Fibroblast of lung (primary cell): ENCODE measurements at places on chromosomes 3 and 15.
A peak's percentile ranks its signal among the peaks of the same experiment; 100 is the strongest.

DNA sequence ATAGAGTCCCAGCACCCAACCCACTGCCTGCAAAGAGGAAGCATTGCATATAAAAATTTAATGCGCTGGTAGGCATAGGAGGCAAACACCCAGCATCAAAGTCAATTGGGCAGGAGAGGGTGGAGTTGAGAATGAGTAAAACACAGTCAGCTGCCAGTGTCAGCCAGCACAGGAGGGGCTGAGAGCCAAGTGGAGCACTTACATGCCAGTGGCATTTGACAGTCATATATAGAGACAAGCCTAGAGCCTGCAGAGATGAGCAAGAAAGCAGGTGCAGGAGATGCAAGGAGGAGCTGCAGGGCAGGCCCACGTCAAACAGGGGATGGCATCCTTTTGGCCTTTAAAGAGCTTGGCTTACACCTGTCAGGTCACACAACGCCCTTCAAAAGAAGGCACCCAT lies 27.6 kb upstream of the ZFAND6 start:
- DNase-seq: no peak

GRCh38 chr3:171149526-171150116 lies 123.1 kb upstream of the SLC2A2 start:
- no peak for DNase-seq

DNA sequence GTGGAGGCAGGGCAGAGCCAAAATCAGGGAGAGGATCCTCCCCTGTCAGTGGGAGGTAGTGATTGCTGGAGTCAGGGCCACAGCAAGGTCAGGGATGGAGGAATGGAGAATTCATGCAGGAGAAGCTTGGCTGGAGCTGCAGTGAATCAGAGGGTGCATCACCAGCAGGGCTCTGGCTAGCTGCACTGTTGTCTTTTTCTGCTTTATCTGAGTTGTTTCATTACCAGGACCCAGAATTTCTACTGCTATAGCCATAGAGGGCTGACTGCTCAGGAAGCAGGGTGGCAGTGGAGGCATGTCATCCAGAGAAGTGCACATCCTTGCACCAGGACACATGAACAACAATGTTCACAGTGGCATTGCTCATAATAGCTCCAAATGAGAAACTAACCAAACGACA lies 113.5 kb upstream of the GALNT15 start:
- peak; percentile 95 for DNase-seq

- no peak for DNase-seq
Measured at GRCh38 chr3:183536238-183536880, 19.1 kb downstream of the KLHL6 start.

GRCh38 chr3:166785876-166786275 lies 594.2 kb downstream of the ZBBX start:
- peak; percentile 3 for DNase-seq

DNA sequence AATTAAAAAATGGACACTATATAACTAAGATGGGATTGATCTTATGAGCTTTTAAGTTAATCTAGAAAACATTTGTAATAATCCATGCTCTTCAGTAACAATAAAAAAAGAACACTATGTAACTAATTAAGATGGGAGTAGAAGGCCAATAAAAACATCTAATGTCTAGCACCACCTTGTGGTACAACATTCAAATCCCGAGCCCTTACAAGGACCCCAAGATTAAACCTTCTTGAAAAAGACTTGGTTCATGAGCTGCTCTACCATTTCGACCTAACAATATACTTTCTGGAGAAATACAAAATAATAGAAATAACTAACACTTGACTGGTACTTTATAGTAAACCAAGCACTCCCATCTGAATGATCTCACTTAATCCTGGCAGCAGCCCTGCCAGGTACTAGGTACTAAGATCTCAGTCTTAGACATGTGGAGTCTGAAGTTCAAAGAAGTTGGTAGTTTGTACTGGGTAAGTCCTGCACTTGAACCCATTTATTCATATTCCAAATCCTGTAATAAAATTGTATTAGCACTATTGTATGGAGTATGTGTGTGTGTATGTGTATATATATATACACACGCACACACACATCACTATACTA lies 21.8 kb downstream of the METTL6 start:
- peak; percentile 56 for DNase-seq

GRCh38 chr15:63517628-63518027 lies 13.2 kb downstream of the USP3 start:
- DNase-seq: no peak

GRCh38 chr3:89697321-89697916 lies 590.0 kb downstream of the EPHA3 start:
- DNase-seq: no peak

DNA sequence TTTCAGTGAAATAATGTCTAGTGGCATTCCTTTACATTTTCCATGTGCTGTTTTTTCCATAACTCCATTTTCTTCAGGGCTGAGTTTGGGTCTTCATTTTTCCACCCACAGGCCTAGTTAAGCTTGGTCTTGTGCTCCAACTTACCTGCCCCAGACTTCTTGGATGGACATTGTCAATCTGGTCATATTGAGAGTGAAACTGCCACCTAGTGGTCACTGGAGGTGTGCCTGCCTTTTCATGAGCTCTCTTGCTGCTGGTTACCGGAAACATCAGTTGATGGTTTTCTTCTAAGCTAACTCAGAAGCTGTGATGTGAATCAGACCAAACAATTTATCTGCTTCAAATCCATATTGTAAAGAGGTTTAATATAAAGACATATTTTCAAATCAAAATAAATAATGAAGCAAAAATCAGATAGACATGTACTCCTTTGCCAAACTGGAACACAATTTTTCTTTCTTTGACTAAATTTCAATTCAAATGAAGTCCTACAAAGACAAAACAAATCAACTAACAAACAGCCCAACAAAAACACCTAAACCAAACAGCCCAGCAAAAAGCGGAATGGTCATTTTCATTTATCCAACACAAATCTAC lies 135.1 kb upstream of the RASGRP1 start:
- peak; percentile 46 for DNase-seq

- DNase-seq: peak; percentile 70
Measured at GRCh38 chr15:52677593-52678467, 1.4 kb downstream of the ATOSA start.

DNA sequence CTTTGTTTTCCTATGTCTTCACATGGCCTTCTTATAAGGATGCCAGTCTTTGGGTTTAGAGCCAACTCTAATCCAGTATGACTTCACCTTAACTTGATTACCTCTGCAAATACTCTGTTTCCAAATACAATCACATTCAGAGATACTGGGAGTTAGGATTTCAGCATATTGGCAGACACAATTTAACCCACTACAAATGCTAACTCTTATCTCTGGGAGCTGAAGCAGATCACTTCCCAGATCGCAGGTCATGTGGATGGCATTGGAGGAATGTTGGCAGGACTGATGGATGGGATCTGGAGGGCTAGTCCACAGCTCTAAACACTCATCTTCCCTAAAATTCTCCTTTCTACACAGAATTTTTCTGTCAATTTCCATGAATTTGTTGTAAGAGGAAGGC lies 46.2 kb upstream of the ADGRG7 start:
- no peak for DNase-seq

DNA sequence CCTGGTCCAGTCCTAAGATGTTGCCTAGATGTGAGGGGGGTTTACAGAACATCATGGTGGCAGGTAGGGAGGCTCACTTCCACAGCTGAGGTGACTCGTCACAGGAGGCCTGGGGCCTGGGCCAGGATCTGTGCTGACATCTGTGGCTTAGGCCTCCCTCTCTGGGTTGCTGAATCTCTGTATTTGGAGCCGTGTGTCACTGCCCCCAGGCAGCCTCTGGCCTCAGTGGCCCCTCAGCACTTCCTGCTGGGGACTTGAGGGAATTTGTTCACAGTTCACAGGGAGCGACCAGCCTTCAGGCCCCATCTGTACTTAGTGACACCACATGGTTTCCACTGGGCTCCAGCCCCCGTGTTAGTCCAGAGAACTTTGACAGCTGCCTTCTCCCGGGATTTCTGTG lies 41.7 kb upstream of the ADAMTSL3 start:
- no peak for DNase-seq

GRCh38 chr15:69565066-69565655 lies 112.5 kb downstream of the RPLP1 start:
- no peak for DNase-seq

- DNase-seq: no peak
Measured at GRCh38 chr3:190169877-190170276, 49.2 kb upstream of the P3H2 start.
